ENCODE measurements at places on chromosomes 4 and X. TPM values are rescaled to one million over a fixed set of nuclear protein-coding genes. Genes with fewer than 3 reads are reported as not detected.

Gene C4orf51
- total RNA-seq: not detected

DNA sequence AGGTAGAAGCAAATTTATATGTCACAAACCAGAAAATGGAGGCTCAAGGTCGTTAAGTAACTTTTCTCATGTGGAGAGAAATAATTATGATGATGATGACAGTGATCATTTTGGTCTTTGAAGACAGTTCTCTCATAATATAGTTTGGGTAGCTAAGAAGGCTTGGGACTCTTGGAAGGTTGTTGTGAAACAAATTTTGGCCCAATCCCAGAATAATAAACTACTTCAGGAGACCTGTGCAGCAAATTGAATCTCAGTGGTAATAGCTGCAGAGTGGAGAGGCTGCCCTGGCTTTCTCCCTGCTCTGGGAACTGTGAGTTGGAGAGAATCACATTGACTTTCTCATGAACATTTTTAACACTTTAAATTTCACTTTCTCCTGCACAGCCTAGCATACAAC lies 217.2 kb upstream of the BOD1L1 start:
- DNase-seq: no peak

- no peak for DNase-seq
Observed at GRCh38 chrX:74304016-74304415, at the start of gene ZCCHC13. TSS of gene ZCCHC13 (plus strand) at chrX:74304180. CDS start at chrX:74304267, 87 bp downstream.

DNA sequence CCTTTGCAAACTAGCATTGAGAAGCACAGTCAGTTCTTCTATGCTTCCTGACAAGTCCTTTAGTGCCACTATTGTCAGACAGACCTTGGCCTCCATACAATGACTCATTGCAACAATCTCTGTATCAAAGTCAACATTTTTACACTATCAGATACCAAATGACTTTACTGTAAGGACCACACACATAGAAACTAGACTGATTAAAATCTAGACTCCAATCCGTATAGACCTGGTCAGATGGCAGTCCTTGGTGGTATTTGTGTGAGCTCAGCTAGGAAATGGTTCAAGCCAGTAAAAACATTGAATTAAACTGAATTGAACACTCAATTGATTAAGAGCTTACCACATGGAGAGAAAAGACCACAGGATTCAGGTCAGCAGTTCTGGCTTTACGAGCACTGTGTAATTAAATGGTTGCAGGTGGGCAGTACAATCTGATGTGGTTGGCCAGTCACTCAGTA lies 549.8 kb upstream of the LCORL start:
- no peak for DNase-seq

DNA sequence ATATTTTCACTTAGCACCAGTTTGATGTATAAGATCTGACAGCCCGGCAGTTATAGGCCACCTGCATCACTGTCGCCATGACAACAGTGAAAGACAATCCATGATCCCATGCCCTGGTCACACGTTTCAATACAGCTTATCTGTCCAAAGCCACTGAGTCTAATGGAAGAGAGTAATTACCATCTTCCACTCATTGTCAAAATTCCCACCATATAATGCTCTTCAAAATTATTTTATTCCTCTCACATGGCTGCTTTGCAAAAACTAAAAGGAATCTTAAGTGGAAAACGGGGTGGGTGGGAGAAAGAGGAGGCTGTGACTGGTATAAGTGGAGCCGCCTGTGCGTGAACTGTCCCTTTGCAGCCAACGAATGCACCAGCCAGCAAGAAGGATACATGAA lies 44.2 kb downstream of the MAML3 start:
- no peak for DNase-seq

Data from esophagus squamous epithelium (tissue), 5 donors.